ENCODE measurements at places on chromosomes 6 and 20.

DNA sequence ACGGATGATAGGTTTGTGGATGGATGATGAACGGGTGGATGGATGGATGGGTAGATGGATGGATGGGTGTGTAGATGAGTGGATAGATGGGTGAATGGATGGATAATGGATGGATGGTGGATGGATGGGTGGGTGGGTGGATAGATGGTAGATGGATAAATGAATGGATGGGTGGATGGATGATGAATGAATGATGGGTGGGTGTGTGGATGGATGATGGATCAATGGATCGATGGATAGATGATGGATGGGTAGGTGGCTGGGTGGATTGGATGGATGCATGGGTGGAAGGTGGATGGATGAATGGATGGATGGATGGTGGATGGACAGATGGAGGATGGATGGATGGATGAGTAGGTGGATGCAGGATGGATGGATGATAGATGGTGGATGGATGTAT, 394.1 kb downstream of the TAF4 start:
- DNase-seq = no peak

- DNase-seq = peak; percentile 3
Measured at GRCh38 chr6:81561731-81562130, 190.8 kb downstream of the TENT5A start.

DNA sequence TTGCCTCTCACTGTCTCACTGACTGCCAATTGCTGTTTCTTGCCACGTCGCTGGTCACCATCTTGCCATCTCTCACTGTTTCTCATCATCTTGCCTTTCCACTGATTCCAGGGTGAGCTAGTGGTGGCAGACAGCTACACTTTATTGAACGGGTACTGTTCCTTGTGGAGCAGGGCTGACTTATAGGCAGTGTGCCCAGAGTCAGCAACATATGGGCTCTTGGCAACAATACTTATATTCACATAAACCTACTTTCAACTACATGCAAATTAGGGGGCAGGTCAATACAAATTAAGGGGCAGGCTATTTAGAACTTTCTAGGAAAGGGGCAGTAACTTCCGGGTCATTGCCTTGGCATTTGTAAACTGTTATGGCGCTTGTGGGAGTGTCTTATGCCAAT, 186.2 kb upstream of the SYNDIG1 start:
- no peak for DNase-seq

DNA sequence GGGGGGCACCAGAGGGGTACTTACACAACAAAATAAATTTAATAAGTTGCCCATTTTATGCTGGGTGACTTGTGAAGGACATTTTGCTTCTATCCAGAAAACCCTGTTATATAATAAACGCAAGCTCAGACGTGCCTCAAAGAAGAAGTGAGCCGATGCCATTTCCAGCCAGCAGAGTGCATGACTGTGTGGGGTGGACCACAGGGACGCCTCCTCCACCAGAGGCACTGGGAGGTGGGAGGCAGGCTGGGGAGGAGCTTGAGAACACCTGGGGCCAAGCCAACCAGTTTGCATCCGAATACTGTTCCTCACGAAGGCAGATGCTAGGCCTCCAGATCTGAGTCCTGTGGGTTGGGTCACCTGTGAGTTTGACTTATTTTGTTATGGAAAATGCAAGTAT, 363.8 kb downstream of the RNGTT start:
- DNase-seq = no peak
